Activated CD4-positive, alpha-beta T cell treated with anti-CD3 and anti-CD28 coated beads for 1 hour (primary cell): ENCODE measurements at places on chromosomes 5 and 9.

DNA sequence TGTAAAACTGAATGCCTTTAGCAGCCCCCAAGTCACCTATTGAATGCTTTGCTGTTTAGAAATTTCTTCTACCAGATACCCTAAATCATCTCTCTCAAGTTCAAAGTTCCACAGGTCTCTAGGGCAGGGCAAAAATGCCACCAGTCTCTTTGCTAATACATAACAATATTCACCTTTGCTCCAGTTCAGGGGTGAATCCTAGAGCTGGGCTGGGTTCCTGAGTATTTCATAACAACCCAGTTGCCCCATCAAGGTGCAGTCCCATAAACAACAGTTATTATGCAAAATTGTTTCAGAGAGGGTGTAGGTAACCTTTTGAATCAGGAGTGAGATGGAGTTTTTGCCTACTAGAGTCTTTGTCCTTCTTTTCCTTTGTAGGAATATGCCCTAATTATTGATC is 19.0 kb upstream of the C1QTNF3 start:
- no peak for DNase-seq

DNA sequence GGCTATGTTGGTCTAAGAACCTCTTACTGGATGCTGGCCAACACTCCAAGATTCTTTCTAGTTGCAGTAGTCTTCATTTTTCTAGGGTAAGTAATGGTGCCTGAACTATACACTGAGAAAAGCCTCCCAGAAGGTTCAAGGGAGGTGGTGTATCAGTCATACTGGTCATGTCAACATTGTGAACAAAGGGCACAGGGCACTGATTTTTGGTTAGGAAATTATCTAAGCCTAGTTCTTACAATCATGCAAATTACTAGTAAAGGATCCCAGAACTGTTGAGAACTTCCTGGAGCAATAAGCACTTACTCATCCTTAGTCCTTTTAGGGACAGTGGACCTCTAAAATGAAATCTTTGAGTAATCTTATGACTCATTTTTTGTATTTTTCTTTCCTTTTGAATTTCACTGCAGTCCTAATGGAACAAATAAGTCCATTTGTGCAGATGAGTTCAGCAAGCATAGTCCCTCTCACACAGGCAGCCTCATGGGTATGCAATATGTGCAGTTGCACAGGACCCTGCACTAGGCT is 21.1 kb upstream of the CDC42SE2 start:
- DNase-seq: no peak

DNA sequence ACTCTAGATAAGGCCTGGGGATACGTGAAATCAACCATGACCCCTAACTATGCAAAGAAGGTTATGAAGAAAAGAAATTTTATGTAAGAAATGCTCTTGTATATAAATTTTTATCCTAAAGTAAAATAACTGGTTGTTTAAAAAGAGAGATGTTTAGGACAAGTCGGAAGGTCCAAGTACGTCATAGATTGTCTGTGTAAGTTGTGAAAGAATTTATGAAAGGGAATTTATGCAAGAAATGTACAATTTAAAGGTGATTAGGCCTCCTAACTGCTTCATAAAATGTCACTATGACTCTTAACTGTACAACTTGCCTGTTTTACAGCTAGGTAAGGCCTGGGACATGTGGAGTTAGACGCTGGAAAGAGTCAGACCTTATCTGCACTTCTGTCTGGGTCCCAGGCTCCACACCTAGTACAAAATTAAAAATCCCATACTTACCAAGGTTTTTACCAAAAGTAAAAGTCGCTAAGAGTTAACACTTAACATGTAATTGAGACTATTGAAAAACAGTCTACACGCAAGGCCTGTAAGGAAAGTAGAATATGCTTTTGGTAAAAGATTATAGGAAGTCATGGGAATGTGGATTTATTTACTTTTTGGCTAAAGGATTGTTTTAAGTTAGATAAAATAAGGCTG is 77.4 kb downstream of the KIAA0825 start:
- no peak for DNase-seq

DNA sequence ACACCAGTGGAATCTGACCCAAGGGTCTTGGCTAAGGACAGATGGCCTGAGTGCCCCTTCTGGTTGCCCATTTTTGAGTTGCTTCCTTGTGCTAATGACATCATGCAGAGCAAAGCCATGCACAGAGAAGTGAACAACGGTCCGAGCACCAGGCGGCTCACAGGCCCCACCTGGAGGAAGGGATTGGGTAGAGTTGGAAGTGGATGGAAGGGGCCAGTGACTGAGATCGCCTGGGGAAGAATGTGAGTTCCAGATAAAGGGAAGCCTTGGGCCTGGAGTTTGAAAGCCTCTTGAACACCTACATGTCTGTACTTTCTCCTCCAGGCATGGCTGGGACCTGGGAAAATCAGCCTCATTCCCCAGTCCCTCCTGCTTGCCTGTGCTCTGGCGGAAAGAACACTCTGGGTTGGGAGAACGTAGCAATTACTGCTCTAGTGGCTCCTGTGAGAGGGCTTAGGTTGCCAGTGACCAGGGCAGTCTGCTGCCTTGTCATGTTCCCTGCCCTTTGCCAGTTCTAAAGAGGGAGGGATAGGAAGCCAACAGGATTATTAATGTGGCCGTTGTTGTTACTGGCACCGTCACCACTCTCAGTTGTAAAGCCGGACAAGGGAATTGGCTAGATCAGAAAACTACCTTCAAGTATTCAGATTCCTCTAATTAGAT is 62.5 kb upstream of the PTPN3 start:
- DNase-seq: no peak

GRCh38 chr9:91150998-91151717 is 210.6 kb downstream of the AUH start:
- no peak for DNase-seq

DNA sequence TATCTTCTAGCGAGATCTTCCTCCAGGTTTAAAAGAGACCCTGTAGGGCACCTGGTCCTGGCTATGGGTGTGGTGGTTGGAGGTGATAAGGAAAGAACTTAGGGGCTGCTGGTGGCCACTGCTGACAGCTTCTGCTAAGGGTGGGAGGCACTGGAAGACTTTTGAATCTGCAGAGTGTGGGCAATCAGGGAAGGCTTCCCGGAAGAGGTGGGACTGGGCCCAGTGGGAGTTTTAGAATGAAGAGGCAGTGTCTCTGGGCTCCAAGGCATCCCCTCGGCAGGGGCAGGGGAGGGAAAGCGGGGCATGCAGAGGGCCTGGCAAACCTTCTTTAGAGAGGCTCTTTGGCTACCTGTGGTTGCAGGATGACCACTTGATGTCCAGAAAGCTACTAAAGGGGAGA is 23.0 kb upstream of the DAB2IP start:
- DNase-seq: no peak

DNA sequence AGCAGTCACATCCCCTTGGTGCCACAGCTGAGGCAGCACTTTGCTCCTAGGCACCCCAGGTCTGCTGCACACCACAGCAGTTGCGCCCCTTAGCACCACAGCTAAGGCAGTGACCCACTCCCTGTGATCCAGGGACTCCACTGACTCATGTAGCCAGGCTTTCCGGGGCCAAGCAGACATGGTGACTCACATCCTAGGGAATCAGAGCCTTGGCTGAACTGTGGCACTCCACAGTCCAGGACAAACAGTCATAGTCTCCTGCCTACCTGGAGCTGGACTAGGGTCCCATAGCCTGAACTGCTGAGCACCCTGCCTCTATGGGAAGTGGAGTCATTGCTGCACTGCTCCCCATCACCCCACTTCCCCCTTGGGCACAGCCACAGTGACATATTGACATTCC is 338.7 kb downstream of the NPR3 start:
- DNase-seq: no peak

DNA sequence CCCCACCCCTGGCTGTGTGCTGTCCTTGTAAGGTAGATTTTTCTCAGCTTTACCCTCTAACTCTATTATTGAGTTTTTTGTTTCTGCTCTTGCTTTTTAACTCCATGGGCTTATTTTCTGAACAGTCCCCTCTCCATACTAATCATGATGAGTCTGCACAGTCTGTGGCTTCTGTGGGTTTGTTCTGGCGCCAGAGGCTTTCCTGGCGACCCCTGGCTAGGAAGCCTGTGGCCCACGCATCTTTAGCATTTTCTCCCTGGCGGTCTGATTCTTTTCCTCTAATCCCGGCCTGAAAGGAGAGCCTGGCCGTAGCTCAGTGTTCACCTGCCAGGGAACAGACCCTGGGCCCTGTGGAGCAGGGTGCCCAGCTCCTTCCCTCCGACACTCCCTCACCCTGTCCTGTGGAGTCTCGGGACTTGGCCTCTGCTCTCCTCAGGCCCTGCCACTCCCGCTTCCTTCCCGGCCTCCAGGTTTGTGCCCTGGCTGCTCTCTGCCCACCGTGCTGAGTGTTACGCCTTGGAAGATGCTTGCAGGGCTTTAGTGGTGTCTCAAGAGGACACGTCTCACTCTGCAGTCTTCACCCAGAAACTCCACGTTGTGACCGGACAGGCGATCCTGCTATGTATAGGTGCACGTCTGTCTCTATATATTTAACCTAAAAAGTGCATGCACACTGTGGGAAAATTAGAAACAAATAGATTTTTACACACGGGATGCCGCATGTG is 31.7 kb upstream of the LRRC14B start:
- DNase-seq: no peak

GRCh38 chr9:34628656-34629490 is at the start of gene ARID3C:
Gene ARID3C (minus strand): TSS chr9:34629066. CDS start chr9:34628014, 1,052 bp downstream.
- no peak for DNase-seq

DNA sequence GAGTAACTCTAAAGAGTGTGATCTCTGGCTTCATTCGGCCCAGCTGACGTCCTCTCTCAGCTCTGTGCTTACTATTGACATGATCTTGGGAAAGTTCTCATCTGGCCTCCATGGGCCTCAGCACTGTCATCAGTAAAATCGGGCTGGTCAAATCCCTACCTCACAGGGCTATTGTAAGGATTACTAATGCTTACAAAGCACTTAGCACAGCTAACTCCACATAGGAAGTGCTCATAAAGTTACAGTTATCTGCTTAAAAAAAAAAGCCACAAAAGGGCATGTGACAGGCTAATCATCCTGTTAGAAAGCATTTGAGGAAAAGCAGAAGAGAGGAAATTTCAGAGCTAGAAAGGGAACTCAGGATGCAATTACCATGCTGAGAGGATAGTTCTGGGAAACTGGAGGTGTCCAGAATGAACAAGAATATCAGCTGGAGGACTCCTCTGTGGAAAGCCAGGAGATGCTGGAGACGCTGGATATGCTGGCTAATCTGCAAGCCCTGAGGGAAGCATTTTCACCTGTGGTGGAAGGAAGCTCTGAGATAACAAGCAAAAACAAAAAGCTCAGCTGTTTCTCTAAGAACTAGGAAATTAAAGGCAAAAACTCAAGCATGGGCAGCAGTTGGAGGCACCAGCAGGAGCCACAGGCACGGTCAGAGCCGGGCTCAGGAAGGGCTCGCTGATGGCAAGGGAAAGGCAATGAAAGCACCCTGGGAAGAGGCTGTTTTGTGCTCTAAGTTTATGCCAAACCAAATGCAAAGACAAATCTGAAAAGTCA is 4.4 kb upstream of the BHMT start:
- no peak for DNase-seq

- no peak for DNase-seq
Observed at GRCh38 chr5:103234239-103234975, 24.2 kb upstream of the MACIR start.

DNA sequence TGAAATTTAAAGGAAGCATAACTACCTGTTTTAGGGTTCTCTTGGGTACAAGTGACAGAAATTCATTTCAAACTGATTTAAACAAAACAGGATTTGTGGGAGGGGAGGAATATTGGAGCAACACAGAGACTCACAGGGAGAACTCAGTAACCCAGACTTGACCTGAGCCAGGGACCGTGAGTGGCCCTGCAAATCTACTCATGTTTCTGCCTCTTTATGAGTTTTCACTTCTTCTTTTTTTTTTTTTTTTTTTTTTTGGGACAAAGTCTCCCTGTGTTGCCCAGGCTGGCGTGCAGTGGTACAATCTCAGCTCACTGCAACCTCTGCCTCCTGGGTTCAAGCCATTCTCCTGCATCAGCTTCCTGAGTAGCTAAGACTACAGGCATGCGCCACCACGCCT is 405.6 kb upstream of the ZNF608 start:
- DNase-seq: no peak

DNA sequence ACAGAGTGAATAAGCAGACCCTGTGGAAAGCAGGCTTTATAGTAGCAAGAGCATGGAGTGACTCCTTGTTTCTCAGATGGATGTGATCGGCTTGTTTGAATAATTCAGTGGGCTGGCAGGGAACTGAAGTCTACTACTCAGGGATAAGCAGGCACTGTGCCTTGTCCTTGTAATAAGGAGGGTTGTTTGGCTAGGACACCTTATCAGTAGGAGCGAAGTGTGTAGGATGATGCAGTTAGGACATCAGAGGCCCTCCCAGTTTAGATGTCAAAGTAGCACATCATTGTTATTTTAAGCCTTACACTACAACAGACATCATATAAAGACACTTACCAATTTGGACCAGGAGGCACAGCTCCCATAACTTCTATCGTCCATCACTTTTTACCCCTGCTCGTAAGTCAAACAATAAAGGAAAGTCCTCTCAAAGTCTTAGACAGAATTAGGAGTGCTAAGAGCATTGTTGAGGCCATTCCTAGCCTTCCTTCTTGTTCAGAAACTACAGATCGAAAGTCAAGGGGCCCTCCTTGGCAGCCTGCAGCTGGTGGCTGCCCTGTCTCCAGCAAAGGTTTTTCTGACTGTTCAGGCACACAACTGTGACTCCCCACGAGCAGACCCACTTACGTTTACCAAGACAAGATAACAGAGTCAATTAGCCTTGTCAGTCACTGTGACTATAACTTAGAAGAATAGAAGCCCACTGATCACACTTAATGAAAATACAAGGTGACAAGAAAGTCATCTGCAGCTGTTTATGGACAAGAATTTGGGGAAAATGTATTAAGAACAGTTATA is 218.6 kb downstream of the SNX18 start:
- DNase-seq: no peak

- no peak for DNase-seq
Observed at GRCh38 chr5:94522117-94522516, 96.3 kb downstream of the KIAA0825 start.

- no peak for DNase-seq
Observed at GRCh38 chr9:115985657-115986056, 167.9 kb upstream of the PAPPA start.

DNA sequence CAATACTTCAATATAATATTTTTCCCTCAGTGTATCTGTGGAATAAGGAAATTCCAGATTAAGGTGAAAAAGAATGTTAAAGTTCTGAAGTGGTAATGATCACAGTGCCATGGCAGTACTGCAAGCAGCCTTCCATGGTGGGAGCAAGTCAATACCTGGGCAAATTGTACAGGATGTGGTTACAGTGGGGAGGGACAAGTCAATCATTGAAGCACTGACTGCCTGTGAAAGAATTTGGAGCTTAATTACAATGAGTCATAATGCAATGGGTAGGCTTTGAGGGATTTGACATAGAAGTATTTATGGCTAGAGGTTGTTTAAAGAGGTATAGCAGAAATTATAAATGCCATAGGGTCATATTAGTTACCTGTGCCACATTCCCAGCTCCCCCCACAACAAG is 786.5 kb upstream of the ACO1 start:
- DNase-seq: no peak

- no peak for DNase-seq
Observed at GRCh38 chr5:32225445-32225844, 51.3 kb upstream of the GOLPH3 start.

GRCh38 chr5:83149671-83150070 is 72.3 kb downstream of the XRCC4 start:
- no peak for DNase-seq
